ENCODE measurements at places on chromosomes 11 and 22. TPM values are rescaled to one million over a fixed set of nuclear protein-coding genes. Genes with fewer than 3 reads are reported as not detected.
A peak's percentile ranks its signal among the peaks of the same experiment; 100 is the strongest.

The ADAMTS8 gene
- not detected for total RNA-seq

The CRYAB gene
- total RNA-seq: 52.6 TPM

The NOX4 gene
- 7.0 TPM for total RNA-seq

The PRSS23 gene
- total RNA-seq: 350 TPM

The BBOX1 gene
- not detected for total RNA-seq

The TYR gene
- total RNA-seq: not detected

The RHOG gene
- 62.1 TPM for total RNA-seq

The KRTAP5-10 gene
- total RNA-seq: not detected

The SCUBE2 gene
- 1.2 TPM for total RNA-seq

The SLC37A4 gene
- 7.1 TPM for total RNA-seq

The HMBS gene
- total RNA-seq: 41.2 TPM

The CD6 gene
- not detected for total RNA-seq

The SMC1B gene
- total RNA-seq: not detected

DNA sequence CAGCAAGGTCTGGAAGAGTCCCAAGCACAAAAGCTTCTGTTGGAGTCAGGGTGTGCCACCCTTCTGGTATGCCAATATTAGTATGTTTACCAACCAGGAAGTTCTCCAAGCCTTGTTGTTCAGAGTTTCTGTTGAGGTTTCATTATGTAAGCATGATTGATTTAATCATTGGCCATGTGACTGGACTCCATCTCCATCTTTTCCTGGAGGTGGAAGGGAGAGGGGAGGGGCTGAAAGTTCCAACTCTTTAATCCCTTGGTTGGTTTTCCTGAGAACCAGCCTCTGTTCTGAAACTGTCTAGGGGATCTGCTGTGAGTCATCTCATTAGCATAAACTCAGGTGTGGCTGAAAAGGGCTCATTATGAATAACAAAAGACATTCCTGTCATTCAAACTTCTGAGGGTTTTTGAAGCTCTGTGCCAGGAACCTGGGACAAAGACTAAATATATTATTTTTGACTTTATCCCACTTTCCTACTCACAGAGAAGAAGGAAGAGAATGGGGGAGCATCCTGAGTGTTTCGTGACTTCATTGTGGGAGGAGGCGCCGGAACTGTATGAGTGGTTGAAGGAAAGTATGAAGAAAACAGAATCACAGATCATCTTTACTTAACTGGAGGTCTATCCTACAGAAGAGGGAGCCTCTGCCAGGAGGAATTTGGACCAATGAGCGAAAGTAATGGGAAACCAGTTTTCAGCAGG, 138.2 kb downstream of the NECTIN1 start:
- no peak overlapping the region for H3K27ac ChIP-seq
- peaks cover 18% of the 10 kb centered on the region for H3K27me3 ChIP-seq
- no peak overlapping the region for H3K4me3 ChIP-seq
- DNase-seq: no peak
- H3K36me3 ChIP-seq: no peaks in the 10 kb centered on the region

DNA sequence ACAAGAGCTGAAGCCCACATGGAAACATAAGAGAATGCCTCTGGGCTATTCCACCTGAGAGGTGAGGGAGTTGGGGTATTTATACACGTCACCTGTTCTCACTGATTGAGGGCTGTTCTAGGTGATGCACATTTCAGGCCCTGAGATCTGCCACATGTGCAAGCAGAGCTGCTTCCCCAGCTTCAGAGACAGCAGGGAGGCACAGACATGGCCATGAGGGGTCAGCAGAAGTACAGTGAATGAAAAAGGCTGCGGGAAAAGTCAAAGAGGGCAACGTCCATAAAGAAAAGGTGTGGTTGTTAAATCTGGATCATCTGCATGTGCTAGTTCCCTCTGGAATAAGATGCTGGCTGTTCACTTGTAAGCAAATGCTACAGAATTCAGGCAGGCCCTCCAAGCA, 75.4 kb downstream of the GAB4 start:
- peaks cover 1% of the 10 kb centered on the region for H3K27me3 ChIP-seq
- DNase-seq: no peak
- H3K4me1 ChIP-seq: no peaks in the 10 kb centered on the region
- H3K36me3 ChIP-seq: no peaks in the 10 kb centered on the region
- no peak overlapping the region for H3K27ac ChIP-seq

GRCh38 chr22:40729284-40729683, 50.0 kb downstream of the MCHR1 start:
- H3K27me3 ChIP-seq: peaks cover 8% of the 10 kb centered on the region
- no peak overlapping the region for H3K4me3 ChIP-seq
- no peak overlapping the region for H3K27ac ChIP-seq
- peaks cover 27% of the 10 kb centered on the region for H3K4me1 ChIP-seq
- DNase-seq: no peak

DNA sequence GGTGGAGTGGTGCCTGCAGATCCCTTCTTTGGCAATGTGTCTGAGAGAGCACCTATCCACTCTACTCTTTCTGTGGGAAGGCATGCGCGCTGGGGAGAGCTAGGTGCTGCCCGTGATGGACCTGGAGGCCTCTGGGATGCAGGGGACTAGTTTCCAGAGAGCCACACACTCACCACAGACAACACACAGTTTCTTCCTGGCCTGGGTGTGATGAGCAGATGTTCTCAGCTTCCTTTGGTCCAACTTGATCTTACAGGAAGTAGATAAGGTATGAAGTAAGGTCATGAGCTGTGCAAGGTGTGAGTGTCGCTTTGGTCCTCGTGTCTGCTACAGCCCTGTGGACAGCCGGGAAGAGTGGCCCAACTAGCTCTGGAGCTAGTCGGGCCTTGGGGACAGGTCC, 27.3 kb upstream of the SUSD2 start:
- peaks cover 2% of the 10 kb centered on the region for H3K27me3 ChIP-seq
- H3K4me3 ChIP-seq: peak overlapping the region; percentile 37
- no peaks in the 10 kb centered on the region for H3K36me3 ChIP-seq
- peaks cover 62% of the 10 kb centered on the region for H3K4me1 ChIP-seq
- peak overlapping the region; percentile 93 for H3K27ac ChIP-seq

DNA sequence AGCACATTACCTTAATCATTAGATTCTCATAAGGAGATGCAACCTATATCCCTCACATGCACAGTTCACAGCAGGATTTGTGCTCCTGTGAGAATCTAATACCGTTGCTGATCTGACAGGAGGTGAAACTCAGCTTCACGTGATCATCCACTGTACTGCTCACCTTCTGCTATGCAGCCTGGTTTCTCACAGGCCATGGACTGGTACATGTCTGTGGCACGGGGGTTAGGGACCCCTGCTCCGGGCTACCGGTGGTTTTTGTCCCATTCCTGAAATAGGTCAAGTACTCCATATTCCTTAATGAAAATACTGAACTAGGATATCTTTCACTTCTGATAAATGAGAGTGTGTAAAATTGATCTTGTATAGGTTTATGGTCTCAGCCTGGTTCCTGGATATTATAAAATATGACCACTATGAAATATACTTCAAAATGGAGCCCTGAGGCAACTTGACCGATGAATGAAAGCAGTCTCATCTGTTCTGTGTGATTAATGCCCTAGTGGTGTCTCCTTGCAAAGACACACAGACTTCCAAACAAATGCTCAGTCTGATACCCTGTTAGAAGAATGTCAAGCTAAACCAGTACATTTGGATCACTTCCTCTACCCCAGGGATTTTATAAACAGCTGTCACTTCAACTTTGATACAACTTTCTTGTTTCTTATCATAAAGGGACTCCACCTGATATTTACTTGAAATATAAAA, 492.9 kb upstream of the ANO3 start:
- H3K4me3 ChIP-seq: no peak overlapping the region
- no peaks in the 10 kb centered on the region for H3K27me3 ChIP-seq
- DNase-seq: no peak
- no peaks in the 10 kb centered on the region for H3K36me3 ChIP-seq
- no peaks in the 10 kb centered on the region for H3K4me1 ChIP-seq

GRCh38 chr22:48939441-48940265, 888.0 kb downstream of the BRD1 start:
- no peak for DNase-seq
- H3K27me3 ChIP-seq: peaks cover 3% of the 10 kb centered on the region
- no peak overlapping the region for H3K27ac ChIP-seq
- H3K4me1 ChIP-seq: no peaks in the 10 kb centered on the region

GRCh38 chr11:126790550-126791081, 210.0 kb downstream of the KIRREL3 start:
- peaks cover 45% of the 10 kb centered on the region for H3K4me1 ChIP-seq
- H3K4me3 ChIP-seq: peak overlapping the region; percentile 15
- peaks cover 4% of the 10 kb centered on the region for H3K36me3 ChIP-seq
- peak; percentile 93 for DNase-seq
- peak overlapping the region; percentile 94 for H3K27ac ChIP-seq
- peaks cover 2% of the 10 kb centered on the region for H3K27me3 ChIP-seq

DNA sequence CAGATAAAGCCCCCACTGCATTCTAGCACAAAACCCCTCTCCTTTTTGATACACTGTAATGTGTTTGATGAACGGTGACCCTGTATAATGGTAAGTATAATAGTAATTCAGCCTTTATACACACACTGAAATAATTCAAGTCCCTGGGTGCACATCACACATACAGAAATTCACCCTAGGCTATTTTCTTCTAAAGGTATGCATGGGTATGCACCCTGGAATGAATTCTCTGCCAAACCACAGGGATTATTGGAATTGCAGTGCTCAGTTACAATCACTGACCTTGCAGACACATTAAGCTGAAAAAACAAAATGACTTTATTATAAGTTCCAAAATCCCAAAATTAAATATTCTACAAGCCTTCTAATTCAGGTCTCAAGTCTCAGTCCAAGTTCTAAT, 245.9 kb upstream of the FAT3 start:
- DNase-seq: peak; percentile 41
- H3K27me3 ChIP-seq: no peaks in the 10 kb centered on the region
- no peak overlapping the region for H3K27ac ChIP-seq
- no peaks in the 10 kb centered on the region for H3K36me3 ChIP-seq
- H3K4me3 ChIP-seq: no peak overlapping the region

GRCh38 chr22:44729391-44730021, 22.9 kb upstream of the ARHGAP8 start:
- no peaks in the 10 kb centered on the region for H3K27me3 ChIP-seq
- no peak overlapping the region for H3K4me3 ChIP-seq
- DNase-seq: peak; percentile 47
- H3K36me3 ChIP-seq: no peaks in the 10 kb centered on the region
- H3K27ac ChIP-seq: no peak overlapping the region

GRCh38 chr11:34633990-34634693, 13.2 kb downstream of the EHF start:
- H3K4me1 ChIP-seq: peaks cover 44% of the 10 kb centered on the region
- H3K27ac ChIP-seq: peak overlapping the region; percentile 62
- H3K36me3 ChIP-seq: no peaks in the 10 kb centered on the region

GRCh38 chr22:30396871-30397655, at the start of gene SEC14L2:
Gene SEC14L2, plus strand, starts transcription at chr22:30397018. Its CDS starts 99 bp downstream, at chr22:30397117.
- peaks cover 2% of the 10 kb centered on the region for H3K27me3 ChIP-seq
- peak within 1 kb of the TSS; percentile 68 for H3K27ac ChIP-seq
- peak; percentile 37 for DNase-seq

- peaks cover 11% of the 10 kb centered on the region for H3K36me3 ChIP-seq
- peaks cover 1% of the 10 kb centered on the region for H3K27me3 ChIP-seq
- peaks cover 75% of the 10 kb centered on the region for H3K4me1 ChIP-seq
- DNase-seq: peak; percentile 88
- peak overlapping the region; percentile 89 for H3K27ac ChIP-seq
Measured at GRCh38 chr11:12449961-12450715, 72.8 kb downstream of the PARVA start.

GRCh38 chr11:37657645-37658044, 1059.6 kb upstream of the RAG2 start:
- no peak overlapping the region for H3K4me3 ChIP-seq
- H3K27me3 ChIP-seq: no peaks in the 10 kb centered on the region
- no peak overlapping the region for H3K27ac ChIP-seq
- no peaks in the 10 kb centered on the region for H3K36me3 ChIP-seq
- peak; percentile 9 for DNase-seq
- H3K4me1 ChIP-seq: no peaks in the 10 kb centered on the region

- peaks cover 16% of the 10 kb centered on the region for H3K27me3 ChIP-seq
- no peak overlapping the region for H3K4me3 ChIP-seq
- DNase-seq: no peak
- H3K27ac ChIP-seq: no peak overlapping the region
- no peaks in the 10 kb centered on the region for H3K36me3 ChIP-seq
Measured at GRCh38 chr11:69689484-69690319, 14.1 kb downstream of the FGF19 start.

DNA sequence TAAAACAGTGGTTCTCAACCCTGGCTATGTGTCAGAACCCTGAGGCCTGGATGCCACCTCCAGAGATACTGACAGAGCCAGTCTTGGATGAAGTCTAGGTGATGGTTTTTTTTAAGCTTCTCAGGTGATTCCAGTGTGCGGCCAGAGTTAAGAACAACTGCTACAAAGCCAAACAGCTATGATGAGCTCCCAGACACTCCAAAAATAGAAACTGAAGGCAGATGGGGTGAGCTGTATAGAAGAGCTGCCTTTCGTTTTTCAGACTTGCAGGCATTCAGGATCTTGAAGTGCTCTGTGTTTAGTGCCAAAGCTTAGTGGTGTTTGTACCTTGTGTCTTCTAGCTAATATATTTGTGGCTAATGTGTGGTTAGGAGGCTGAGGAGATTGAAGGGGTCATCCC, 14.2 kb downstream of the SCUBE2 start:
- no peak overlapping the region for H3K27ac ChIP-seq
- H3K4me3 ChIP-seq: no peak overlapping the region
- DNase-seq: no peak
- peaks cover 7% of the 10 kb centered on the region for H3K27me3 ChIP-seq
- H3K4me1 ChIP-seq: no peaks in the 10 kb centered on the region
- no peaks in the 10 kb centered on the region for H3K36me3 ChIP-seq

DNA sequence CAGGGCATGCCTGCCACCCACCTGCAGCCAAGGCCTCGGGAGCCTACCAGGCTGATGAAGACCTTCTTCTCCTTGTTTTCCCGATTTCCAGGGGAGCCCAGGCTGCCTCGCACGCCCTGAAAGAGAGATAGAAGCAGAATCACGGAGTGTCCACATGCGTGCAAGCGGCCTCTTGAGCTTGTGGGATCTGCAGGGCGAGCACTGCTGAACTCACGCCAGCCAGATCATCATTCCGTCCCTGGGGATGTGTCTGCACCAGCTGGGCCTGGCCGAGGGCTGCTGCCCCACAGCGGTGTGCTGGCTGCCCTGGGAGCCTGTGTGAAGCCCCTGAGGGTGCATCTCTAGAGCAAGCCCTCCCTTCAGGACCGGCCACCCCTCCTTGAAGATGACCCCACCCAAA, 17.9 kb downstream of the USH1C start:
- H3K4me3 ChIP-seq: no peak overlapping the region
- H3K27me3 ChIP-seq: peaks cover 49% of the 10 kb centered on the region
- no peaks in the 10 kb centered on the region for H3K4me1 ChIP-seq
- DNase-seq: no peak
- no peak overlapping the region for H3K27ac ChIP-seq

DNA sequence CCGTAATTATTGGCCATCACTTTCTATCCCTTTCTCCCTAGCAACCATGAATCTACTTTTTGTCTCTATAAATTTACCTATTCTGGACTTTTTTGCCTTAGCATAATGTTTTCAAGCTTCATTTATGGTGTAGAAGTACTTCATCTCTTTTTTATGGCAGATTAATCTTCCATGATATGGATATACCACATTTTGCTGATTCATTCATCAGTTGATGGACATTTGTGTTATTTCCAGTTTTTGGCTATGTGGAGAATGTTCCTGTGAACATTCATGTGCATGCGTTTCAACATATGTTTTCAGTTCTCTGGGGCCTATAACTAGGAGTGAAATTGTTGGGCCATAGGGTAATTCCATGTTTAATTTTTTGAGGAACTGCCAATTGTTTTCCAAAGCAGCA, 12.8 kb downstream of the CAPN1 start:
- no peaks in the 10 kb centered on the region for H3K27me3 ChIP-seq
- no peak overlapping the region for H3K4me3 ChIP-seq
- H3K4me1 ChIP-seq: no peaks in the 10 kb centered on the region
- no peak overlapping the region for H3K27ac ChIP-seq
- H3K36me3 ChIP-seq: peaks cover 26% of the 10 kb centered on the region

- DNase-seq: no peak
- H3K4me3 ChIP-seq: no peak overlapping the region
- no peaks in the 10 kb centered on the region for H3K36me3 ChIP-seq
- H3K27ac ChIP-seq: no peak overlapping the region
- no peaks in the 10 kb centered on the region for H3K27me3 ChIP-seq
- no peaks in the 10 kb centered on the region for H3K4me1 ChIP-seq
Measured at GRCh38 chr11:38009932-38010331, 1411.9 kb upstream of the RAG2 start.

Measured in HFFc6 (cell line).